ENCODE measurements at places on chromosomes 4 and X.

DNA sequence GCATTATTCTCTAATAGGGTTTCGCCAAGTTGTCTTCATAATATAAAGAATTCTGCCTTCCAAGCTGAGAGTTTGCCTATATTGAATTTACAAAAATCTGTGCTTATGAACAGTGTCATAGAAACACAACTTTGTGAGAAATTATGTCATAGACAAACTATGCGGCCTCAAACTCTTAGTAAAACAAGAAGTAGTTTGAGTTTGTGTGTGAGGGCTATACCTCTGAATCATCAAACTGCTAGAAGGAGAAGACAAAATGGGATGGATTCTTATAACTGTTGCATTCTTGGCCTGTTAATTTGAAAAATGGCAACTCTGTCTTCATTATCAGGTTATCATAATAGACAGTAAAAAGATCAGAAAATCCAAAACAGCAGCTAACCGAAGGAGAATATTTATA is 46.1 kb upstream of the NAP1L5 start:
- peak; percentile 76 for DNase-seq

DNA sequence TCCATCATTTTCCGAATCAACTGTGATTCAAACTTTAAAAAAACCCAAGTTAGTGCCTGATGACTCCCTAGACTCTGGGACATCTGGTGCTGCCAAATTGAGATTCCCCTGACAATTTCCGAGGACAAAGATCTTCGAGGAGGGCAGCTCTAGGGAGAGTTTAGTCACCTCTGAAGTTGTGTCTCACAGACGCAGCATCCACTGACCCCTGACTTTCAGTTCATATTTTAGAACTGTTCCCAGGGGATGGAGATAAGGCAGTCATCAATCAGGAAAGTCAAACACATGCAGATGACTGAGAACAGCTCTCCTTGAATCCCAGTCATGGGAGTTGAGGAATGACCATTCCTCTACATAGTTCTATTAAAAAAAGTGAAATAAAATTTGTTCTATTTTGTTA is 643.9 kb downstream of the TRIML1 start:
- DNase-seq: no peak

- DNase-seq: no peak
These were observed 204.1 kb upstream of the DDX53 start for GRCh38 chrX:22795671-22796070.

DNA sequence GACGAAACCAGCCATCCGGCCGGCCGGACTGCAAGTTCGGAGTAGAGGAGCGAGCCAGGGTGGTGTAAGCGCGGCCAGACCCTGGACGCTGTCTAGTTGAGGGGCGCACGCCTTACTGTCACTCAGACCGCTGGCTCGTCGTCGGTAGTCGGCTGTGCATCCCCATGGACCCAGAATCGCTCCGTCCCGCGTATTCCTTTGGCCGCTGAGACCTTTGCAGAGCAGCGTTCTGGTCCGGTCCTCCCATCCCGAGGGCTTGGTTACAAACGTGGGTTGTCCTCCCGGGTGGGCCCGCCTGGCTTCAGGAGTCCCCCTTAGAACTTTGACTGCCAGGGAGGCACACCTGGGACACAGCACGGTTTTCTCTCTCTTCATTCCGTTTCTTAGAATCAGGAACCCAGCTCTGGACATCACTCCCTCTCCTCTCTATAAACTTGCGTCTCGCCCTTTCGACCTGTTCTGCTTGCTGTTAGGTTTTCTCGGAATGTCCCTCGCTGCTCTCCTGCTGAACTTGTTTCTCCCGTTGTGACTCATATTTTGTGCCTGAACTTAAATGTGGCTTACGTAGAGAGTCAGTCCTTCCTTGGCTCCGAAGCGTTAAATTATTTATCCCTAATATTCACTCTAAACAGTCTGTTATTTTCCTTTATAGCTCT is 672 bp downstream of the PGM2 start:
- DNase-seq: peak; percentile 55

DNA sequence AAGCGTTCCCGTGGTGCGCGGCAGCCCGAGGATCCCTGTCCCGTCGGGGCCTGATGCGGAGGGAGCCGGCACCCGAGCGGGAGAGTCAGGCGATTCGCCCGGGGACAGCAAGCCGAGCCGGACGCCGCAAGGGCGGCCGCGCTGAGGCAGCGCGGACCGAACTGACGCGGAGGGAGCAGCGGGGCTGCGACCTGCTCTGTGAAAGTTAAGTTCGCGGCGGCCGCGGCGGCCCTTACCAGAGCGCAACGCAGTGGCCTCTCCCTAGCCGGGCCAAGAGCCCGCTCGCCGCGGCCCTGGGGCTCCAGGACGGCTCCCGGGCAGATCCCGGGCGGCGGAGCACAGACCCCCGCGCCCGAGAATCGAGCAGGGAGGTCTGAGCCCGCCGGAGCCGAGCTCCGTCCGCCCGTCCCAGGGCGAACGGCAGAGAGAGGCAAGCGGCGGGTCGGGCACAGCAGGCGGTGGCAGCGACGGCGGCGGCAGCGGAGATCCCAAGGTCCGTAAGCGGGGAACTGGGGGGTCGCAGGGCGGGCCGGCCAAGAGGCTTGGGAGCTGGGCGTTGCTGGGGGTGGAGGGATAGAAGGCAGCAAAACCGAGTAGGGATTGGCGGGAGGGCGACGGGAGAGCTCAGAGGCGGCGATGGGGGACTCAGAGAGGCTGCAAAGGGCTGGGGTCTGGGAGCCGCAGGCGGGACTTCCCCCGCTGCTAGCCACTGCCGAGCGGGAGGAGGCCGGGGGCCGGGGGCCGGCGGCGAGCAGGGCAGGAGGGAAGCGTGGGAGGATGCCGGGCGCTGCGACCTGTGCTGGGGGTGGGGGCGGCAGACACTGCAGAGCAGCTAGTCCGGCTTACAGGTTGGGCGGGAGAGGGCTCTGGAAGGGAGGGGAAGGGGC is 1.0 kb downstream of the GPR50 start:
- peak; percentile 33 for DNase-seq

DNA sequence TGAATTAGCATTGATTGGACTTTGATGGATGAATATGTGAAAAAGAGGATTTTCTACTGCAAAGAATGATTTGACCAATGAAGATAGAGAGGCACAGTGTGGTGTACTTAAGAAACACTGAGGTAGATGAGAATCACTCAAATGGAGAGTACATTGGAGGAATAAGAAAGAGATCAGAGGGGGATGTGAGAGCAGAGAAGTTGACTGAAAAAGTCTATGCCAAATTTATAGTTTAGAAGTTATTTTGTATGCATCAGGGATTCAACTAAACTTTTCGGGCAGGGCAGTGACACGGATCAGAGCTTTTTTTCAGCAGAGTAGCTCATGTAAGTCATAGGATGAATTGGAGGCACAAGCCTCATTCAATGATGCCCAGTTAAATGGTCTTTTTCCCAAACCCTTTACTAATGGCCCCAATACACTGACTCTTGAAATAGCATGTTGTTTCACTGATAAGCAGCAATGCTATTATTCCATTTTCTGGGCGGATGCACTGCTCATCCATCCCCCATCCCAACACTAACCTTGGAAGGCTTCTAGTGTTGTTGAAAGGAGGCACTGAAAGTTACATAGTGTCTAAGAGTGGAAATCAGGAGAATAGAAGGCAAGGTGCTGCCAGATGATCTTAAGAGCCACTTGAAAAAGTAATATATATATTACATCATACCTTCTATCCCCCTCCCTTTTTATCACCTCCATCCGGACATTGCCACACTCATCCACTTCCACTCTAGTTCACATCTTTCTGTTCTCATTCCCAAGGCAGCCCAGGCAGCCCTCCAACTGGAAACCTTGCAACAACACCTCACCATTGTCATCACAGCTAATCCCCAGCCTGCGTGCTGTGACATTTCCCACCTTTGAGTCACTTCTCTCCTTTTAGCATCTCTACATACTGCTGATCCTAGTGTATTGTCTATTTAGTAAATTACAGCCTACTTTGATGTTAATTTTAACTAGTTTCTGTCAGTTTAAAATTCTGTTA is 46.1 kb downstream of the ARHGAP24 start:
- peak; percentile 25 for DNase-seq

DNA sequence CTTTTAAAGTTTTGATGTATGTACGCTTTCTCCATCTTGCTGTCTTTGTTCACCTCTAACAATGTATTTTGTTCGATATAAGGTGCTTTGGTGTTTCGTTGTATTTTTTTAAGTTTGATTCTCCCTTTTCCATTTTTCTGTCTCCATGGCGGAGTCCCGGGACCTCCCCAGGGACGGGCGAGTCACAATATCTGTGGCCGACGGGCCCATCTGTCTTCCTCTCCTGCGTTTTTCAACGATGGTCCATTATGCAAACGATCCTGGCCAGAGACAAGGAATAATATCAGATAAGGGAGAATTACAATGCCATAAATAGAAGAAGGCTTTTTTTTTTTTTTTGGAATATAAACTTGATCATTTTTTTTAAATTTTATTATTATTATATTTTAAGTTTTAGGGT is 112.3 kb upstream of the SHOX start:
- DNase-seq: no peak
